ENCODE measurements at places on chromosomes 1 and 21.

- no peaks in the 10 kb centered on the region for H3K36me3 ChIP-seq
- DNase-seq = no peak
- H3K27ac ChIP-seq = no peak overlapping the region
Observed at GRCh38 chr1:87916965-87917364, 588.3 kb downstream of the LMO4 start.

GRCh38 chr21:46569081-46569480, 35.8 kb downstream of the S100B start:
- no peak overlapping the region for H3K4me3 ChIP-seq
- no peak for DNase-seq
- peaks cover 79% of the 10 kb centered on the region for H3K36me3 ChIP-seq
- H3K4me1 ChIP-seq = peaks cover 20% of the 10 kb centered on the region

- no peak for DNase-seq
- no peaks in the 10 kb centered on the region for H3K4me1 ChIP-seq
- no peaks in the 10 kb centered on the region for H3K27me3 ChIP-seq
Observed at GRCh38 chr1:239511875-239512274, 125.5 kb downstream of the CHRM3 start.

DNA sequence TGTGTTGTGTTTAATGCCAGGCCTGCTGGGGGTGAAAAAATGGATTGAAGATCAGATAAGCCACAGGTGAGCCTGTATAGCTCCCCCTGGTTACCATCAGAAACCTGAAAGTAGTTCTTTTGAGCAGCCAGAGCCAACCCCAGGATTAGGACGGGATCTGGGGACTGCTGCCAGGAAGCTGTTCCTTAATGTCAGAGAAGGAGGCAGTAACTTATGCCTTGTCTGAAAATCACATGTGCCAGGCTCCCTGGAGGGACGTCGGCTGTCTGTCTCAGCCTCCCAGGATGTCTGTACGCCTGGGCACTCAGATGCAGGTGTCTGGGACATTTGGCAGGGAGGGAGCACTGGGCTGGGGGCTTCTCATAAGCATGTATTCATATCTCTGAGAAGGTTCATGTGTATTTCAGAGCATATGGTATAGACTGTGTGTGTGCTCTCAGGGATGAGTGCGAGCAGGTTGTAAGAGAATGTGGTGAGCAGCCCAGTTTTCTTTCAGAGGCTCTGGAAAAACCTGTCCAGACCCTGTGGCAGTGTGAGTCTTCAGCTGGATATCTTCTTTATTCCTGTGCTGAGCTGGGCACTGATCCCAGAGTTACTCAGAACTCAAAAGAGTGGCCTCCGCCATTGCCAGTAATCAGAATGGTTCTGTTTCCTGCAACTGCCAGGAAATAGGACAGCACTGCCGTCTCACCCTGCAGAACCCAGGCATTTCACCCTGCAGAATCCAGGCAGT, 2.8 kb downstream of the FAM43B start:
- no peak for DNase-seq
- H3K4me3 ChIP-seq = no peak overlapping the region
- peaks cover 31% of the 10 kb centered on the region for H3K27me3 ChIP-seq
- H3K27ac ChIP-seq = no peak overlapping the region
- peaks cover 2% of the 10 kb centered on the region for H3K4me1 ChIP-seq

- no peaks in the 10 kb centered on the region for H3K27me3 ChIP-seq
- no peak overlapping the region for H3K27ac ChIP-seq
- H3K36me3 ChIP-seq = no peaks in the 10 kb centered on the region
- H3K4me3 ChIP-seq = no peak overlapping the region
- no peak for DNase-seq
Observed at GRCh38 chr1:80258659-80259058, 1252.1 kb upstream of the ADGRL4 start.

- no peak overlapping the region for H3K4me3 ChIP-seq
- no peaks in the 10 kb centered on the region for H3K4me1 ChIP-seq
- H3K27me3 ChIP-seq = no peaks in the 10 kb centered on the region
- H3K36me3 ChIP-seq = no peaks in the 10 kb centered on the region
Observed at GRCh38 chr21:24148461-24148860, 1458.8 kb downstream of the MRPL39 start.

DNA sequence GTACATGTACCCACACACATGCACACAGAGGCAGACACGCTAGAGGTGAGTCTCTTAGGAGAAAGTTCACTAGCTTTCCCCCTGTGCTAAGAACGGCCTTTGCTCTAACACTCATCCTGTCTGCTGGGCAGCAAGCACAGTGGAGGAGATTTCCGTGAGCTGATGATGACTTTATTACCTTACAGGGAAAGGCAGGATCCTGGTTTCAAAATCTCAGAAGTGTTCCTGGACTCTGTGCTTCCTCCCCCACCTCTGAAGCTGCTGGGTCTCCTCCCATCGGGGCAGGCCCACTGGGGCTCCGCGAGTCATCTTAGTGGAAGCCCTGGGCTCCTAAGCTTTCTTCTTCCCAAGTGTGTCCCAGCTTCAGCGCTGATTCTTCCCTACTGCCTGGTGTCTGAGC, 2.7 kb downstream of the FAM3B start:
- peaks cover 81% of the 10 kb centered on the region for H3K27me3 ChIP-seq
- H3K4me3 ChIP-seq = no peak overlapping the region
- DNase-seq = no peak
- no peaks in the 10 kb centered on the region for H3K36me3 ChIP-seq
- H3K27ac ChIP-seq = no peak overlapping the region

- H3K4me3 ChIP-seq = no peak overlapping the region
- DNase-seq = no peak
- no peaks in the 10 kb centered on the region for H3K4me1 ChIP-seq
- no peak overlapping the region for H3K27ac ChIP-seq
Observed at GRCh38 chr1:213268221-213268620, 217.2 kb downstream of the RPS6KC1 start.

GRCh38 chr1:218942431-218942830, 231.2 kb upstream of the LYPLAL1 start:
- no peaks in the 10 kb centered on the region for H3K27me3 ChIP-seq
- DNase-seq = no peak
- H3K4me3 ChIP-seq = no peak overlapping the region
- H3K4me1 ChIP-seq = no peaks in the 10 kb centered on the region

DNA sequence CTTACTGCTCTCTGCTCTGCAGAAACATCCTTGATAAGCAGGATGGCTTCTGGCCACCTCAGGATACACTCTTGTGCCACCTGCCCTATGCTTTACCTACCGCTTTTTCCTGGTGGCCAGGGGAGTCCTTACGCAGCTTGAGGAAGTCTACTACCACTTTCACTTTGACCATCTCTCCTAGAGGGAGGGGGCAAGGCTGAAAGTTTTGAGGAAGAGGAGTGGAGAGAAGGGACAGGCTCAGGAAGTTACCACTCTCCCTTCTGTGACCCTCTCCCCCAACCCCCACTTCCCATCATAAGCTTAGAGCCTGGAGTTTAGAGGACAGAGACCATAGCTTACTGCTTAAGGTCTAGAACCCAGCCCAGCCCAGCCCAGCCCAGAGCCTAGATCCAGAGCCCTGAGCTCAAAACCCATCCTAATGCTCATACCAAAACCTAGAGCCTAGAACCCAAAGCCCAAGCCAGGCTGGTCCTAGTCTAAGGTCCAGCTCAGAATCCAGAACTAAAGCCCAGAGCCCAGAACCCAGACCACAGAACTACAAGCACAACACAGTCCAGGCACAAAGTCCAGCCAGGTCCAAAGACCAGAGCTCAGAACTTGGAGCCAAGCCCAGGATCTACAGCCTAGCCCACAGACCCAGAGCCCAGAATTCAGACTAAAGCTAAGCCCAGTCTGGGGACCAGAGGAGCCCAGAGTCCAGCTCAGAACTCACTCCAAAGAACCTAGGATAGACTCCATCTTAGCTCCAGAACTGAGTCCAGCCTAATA, 18.0 kb upstream of the MFSD2A start:
- no peaks in the 10 kb centered on the region for H3K36me3 ChIP-seq
- no peak for DNase-seq
- H3K27ac ChIP-seq = no peak overlapping the region
- no peak overlapping the region for H3K4me3 ChIP-seq

GRCh38 chr1:18731148-18731547, 100.5 kb downstream of the PAX7 start:
- DNase-seq = no peak
- no peak overlapping the region for H3K27ac ChIP-seq
- H3K36me3 ChIP-seq = no peaks in the 10 kb centered on the region
- no peak overlapping the region for H3K4me3 ChIP-seq
- H3K4me1 ChIP-seq = no peaks in the 10 kb centered on the region

DNA sequence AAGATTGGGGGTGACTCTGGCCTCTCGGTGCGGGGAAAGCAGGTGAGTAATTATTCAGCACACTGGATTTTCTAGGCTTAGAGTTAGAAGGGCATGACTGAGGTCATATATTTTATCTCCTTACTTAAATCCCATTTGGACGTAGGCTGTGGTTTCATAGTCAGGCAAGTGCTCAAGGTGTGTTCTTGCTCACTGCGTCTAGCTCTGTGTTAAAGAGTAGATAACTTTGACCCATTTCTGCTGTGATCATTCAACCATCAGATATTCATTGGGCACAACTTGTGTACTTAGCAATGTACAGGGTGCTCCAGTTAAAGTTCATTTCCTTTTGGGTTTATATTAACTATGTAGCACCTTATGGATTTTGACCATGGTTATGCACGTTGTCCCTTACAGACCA, 14.6 kb downstream of the PFKFB2 start:
- H3K4me3 ChIP-seq = no peak overlapping the region
- peaks cover 6% of the 10 kb centered on the region for H3K36me3 ChIP-seq
- peaks cover 2% of the 10 kb centered on the region for H3K27me3 ChIP-seq
- H3K4me1 ChIP-seq = peaks cover 44% of the 10 kb centered on the region
- no peak for DNase-seq

DNA sequence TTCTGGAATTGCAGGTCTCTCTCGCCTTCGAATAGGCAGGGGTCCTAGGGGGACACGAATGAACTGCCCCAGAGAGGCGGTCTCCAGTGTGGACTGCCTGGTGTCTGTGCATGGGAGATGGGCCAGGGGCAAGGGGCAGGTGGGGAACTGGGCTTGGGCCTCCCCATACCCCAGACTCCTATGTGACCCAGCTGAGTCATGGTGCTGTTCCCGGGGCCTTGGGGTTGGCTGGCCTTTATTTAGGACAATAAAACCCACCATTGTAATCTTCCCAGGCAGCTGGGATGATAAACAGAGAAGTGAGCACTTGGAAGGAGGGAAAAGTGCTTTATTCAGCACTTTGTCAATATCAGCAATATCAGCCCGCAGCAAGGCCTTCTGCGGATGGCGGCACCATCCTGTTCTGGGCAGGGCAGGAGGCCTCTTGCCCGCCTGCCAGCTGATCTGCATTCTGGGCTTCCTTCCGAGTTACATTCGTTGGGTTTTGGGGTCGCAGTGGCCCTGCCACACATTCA, 209.0 kb upstream of the TMEM51 start:
- no peak overlapping the region for H3K4me3 ChIP-seq
- H3K36me3 ChIP-seq = no peaks in the 10 kb centered on the region
- no peak for DNase-seq
- H3K4me1 ChIP-seq = no peaks in the 10 kb centered on the region
- no peak overlapping the region for H3K27ac ChIP-seq
- peaks cover 12% of the 10 kb centered on the region for H3K27me3 ChIP-seq
